ENCODE measurements at places on chromosomes 5 and 9. TPM values are rescaled to one million over a fixed set of nuclear protein-coding genes. Genes with fewer than 3 reads are reported as not detected.

GLRA1 gene
- total RNA-seq: not detected

ARRDC3 gene
- 34.7 TPM for total RNA-seq

LCN15 gene
- not detected for total RNA-seq

RNF180 gene
- 13.7 TPM for total RNA-seq

LHX3 gene
- total RNA-seq: not detected

DRD1 gene
- not detected for total RNA-seq

DNA sequence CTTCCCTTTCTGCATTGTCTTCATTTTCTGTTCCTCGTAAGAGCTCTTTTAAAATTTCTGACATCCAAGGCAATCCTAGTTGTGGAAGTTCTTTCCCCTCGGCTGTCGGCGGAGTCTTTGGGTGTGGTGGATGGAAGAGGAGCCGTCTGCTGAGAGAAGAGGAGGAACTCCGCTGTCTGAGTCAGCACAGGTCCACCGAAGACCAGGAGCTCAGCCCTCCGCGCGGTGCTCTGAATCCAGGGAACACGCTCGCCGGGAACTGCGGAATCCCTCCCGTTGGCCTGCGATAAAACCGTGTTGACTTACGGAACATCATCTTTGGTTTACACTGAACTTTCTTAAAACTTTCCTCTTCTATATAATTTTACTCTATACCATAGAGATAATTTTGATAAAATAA is 100.7 kb upstream of the IRX4 start:
- no peak overlapping the region for H3K4me3 ChIP-seq
- H3K27ac ChIP-seq: no peak overlapping the region
- H3K4me1 ChIP-seq: no peaks in the 10 kb centered on the region
- H3K36me3 ChIP-seq: no peaks in the 10 kb centered on the region

DNA sequence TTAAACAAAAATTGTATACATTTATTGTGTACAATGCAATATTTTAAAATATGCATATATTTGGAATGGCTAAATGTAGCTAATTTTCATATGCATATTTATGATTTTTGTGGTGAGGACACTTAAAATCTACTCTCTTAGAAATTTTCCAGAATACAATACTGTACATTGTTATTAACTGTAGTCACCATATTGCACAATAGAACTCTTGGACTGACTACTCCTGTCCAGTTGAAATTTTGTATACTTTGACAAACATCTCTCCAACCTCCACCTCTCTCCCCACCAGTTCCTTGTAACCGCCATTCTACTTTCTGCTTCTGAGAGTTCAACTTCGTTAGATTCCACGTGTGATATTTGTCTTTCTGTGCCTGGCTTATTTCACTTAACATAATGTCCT is 49.2 kb upstream of the TAF11L2 start:
- no peaks in the 10 kb centered on the region for H3K4me1 ChIP-seq
- H3K4me3 ChIP-seq: no peak overlapping the region
- no peaks in the 10 kb centered on the region for H3K36me3 ChIP-seq
- H3K27me3 ChIP-seq: no peaks in the 10 kb centered on the region
- no peak overlapping the region for H3K27ac ChIP-seq

DNA sequence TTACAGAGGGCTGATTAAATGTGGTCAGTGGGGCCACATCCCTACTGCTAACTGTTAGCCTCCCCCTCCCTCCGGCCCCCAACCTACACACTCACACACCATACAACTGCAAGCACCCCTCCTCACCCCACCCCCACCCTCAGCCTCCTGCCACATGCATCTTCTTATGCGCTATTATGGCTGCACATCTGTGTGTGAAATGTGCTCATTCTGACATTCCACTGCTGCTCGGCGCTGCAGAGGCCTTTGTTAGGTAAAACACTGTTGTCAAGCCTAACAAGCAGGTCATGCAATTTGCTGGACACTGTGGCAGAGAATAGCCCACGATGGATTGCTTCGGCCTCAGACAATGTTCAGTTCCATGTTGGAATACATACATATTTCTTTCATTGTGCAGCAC is 173.6 kb downstream of the NR2F1-AS1 start:
- no peak overlapping the region for H3K27ac ChIP-seq
- H3K36me3 ChIP-seq: no peaks in the 10 kb centered on the region
- H3K4me3 ChIP-seq: no peak overlapping the region
- H3K27me3 ChIP-seq: no peaks in the 10 kb centered on the region

- peak; percentile 62 for DNase-seq
- H3K4me1 ChIP-seq: no peaks in the 10 kb centered on the region
- H3K27me3 ChIP-seq: no peaks in the 10 kb centered on the region
- H3K27ac ChIP-seq: no peak overlapping the region
Measured at GRCh38 chr9:89052470-89053097, 61.3 kb downstream of the S1PR3 start.

GRCh38 chr9:90871327-90871935 is 69.8 kb downstream of the SYK start:
- no peaks in the 10 kb centered on the region for H3K4me1 ChIP-seq
- no peaks in the 10 kb centered on the region for H3K27me3 ChIP-seq
- no peak overlapping the region for H3K4me3 ChIP-seq
- H3K36me3 ChIP-seq: no peaks in the 10 kb centered on the region

- H3K27ac ChIP-seq: no peak overlapping the region
- H3K36me3 ChIP-seq: no peaks in the 10 kb centered on the region
- H3K4me1 ChIP-seq: no peaks in the 10 kb centered on the region
Measured at GRCh38 chr5:146564007-146564762, 48.2 kb upstream of the GPR151 start.

DNA sequence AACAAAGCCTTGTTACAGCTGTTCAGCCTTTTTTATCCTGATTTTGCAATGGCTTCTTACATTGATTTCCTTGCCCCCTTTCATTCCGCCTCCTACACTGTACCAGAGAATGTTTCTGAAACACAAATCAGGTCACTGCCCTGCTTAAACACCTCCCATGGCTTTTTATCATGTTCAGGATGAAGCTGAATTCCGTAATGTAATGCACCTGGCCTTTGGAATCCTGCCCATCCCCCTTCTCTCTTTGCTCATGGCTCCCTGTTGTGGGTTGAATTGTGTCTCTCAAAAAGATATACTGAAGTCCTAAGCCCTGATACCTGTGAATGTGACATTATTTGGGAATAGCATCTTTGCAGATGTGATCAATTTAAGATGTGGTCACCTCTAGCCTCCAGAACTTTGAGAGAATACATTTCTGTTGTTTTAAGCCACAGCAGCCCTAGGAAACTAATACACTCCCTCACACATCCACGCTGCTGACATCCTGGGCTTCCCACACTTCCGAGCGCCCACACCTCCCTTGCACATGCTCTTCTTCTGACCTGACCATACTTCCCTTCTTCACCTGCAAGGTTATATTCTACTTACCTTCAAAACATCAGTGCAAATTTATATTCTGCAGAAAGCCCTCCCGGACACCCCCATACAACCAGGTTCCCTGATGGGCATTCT is 101.2 kb downstream of the DNAH5 start:
- no peak overlapping the region for H3K4me3 ChIP-seq
- no peaks in the 10 kb centered on the region for H3K4me1 ChIP-seq
- no peaks in the 10 kb centered on the region for H3K27me3 ChIP-seq

- H3K27ac ChIP-seq: no peak overlapping the region
- no peaks in the 10 kb centered on the region for H3K4me1 ChIP-seq
- H3K27me3 ChIP-seq: no peaks in the 10 kb centered on the region
- no peaks in the 10 kb centered on the region for H3K36me3 ChIP-seq
- H3K4me3 ChIP-seq: no peak overlapping the region
- DNase-seq: no peak
Measured at GRCh38 chr9:114757984-114758383, 47.9 kb downstream of the TNFSF15 start.
